NCI-H2081 treated with DMSO at 0.1 percent for 48 hours (cell line): ENCODE measurements at places on chromosomes 11 and 22.

GRCh38 chr11:123901867-123902266 is at the start of gene OR8D4:
Gene OR8D4, plus strand, starts transcription at chr11:123902167. Its CDS starts 4,265 bp downstream, at chr11:123906432.
- DNase-seq, result no peak

DNA sequence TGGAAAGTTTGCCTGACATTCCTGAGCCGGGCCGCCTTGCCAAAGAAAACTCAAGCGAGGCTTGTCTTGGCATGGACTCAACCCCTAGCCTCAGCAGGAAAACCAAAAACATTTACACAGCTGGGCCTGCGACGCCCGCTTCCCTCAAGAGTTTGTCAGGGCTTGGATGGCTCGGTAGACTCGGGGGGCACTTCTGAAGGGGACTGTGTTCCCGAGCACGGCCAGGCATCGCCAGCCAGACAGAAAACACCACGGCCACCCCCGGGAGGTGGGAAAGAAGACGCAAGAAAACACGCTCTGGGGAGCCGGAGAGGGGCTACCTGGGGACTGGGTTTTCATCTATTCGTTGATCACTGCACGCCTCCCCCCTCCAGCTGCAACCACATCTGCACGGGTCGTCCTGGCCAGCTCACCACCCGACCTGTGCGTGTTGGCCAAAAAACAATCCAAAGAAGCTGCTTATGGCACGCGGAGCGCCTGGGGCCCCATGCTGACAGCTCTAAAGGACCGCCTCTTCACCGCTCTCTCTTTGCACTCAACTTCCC is 380.7 kb downstream of the MN1 start:
- no peak for DNase-seq

DNA sequence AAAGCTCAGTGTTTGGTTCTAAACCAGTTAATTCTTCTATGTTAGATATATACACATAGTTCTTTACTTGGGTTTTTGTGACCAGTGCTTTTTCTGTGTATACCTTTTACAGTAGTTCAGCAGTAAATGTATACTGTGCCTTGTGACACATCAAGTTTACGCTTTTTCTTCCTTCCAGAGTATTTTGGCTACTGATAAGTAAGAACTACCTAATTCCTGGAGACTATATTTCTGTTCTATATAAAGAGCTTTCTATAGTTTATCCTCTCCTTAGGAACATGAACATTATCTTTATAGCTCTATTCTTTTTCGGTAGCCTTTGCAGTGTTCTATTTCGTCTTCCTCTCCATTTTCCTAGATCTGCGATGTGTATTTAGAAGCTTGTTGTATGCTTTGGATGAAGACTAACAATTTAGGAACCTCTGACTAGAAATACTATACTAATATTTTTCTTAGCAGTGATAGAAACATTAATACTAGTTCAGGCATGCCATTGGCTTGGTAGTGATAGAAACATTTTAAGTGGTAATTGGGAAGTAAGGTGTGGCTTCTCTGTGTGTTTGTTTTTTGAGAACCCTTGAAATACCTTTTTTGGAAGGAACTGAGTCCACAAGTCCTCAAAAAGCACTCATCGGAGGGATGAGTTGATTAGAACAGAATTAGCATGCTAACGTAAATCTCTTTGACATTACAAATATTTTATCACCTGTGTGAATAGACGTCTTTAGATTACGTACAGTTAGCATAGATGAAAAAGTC is 74.6 kb downstream of the ARHGEF12 start:
- no peak for DNase-seq

- DNase-seq, result no peak
Observed at GRCh38 chr11:73464347-73464746, 88.1 kb downstream of the RELT start.

GRCh38 chr22:31344256-31344577 is 1.9 kb downstream of the PATZ1 start:
- DNase-seq, result no peak

- no peak for DNase-seq
Observed at GRCh38 chr11:19664886-19665548, 47.6 kb upstream of the NAV2 start.

DNA sequence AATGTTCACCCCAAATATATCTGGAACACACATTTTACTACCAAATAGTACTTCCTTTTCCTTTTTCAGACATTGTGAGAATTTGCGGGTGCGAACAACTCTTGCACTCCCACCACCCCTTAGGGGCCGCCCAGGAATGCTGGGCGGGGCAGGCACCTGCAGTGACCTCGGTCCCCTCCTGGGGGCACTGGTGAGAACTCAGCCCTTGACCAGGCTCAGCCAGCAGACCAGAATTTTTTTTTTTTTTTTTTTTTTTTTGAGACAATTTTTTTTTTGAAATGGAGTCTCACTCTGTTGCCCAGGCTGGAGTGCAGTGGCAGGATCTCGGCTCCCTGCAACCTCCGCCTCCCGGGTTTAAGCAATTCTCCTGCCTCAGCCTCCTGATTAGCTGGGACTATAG is 75.8 kb downstream of the ARHGAP8 start:
- DNase-seq, result no peak

DNA sequence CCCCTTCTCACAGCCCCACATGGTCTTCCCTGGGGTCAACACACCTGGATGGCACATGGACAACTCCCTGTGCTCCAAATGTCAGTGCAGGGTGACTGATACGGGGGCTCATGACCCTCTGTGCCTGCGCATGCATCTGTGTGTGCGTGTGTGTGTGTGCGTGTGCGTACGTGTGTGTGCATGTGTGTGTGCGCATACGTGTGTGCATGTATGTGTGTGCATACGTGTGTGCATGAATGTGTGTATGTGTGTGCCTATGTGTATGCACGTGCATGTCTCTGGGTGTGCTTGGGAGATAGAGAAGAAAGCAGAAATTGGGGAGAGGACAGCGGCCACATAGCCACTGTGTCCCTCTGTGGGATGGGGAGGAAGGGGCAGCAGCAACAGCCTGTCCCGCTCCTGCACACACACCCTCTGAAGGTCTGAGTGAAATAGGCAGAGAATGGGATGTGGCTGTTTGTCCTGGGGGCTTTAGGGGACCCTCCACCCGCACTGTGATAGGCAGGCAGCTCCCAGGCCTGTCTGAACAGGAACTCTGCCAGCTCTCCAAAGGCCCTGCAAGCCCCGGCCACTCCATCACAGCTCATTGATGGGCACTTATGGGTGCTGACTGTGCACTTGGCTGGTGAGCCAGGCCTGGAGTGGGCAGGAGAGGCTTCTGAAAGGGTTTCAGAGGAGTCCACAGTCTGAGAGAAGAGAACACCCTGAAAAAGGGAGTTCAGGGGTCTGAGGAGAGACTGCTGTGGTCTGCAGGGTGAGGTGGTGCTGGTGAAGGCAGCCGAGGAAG is 28.7 kb upstream of the PICK1 start:
- DNase-seq, result no peak
